ENCODE measurements at places on chromosomes 7 and 10.

DNA sequence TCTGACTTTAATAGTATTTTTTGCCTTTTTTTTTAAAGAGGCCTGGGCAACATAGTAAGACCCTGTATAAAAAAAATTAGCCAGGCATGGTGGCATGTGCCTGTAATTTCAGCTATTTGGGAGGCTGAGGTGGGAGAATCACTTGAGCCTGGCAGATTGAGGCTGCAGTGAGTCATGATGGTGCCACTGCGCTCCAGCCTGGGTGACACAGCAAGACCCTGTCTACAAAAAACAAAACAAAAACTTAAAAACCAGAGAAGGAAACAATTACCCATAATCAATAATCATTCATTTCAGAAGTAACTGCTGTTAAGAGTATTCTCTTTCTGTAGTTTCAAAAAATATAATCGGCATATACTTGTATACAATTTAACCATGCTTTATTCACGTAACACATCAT lies 28.0 kb downstream of the VPS26A start:
- DNase-seq: no peak

GRCh38 chr7:141351175-141351574 lies 200.0 kb upstream of the AGK start:
- DNase-seq: no peak

DNA sequence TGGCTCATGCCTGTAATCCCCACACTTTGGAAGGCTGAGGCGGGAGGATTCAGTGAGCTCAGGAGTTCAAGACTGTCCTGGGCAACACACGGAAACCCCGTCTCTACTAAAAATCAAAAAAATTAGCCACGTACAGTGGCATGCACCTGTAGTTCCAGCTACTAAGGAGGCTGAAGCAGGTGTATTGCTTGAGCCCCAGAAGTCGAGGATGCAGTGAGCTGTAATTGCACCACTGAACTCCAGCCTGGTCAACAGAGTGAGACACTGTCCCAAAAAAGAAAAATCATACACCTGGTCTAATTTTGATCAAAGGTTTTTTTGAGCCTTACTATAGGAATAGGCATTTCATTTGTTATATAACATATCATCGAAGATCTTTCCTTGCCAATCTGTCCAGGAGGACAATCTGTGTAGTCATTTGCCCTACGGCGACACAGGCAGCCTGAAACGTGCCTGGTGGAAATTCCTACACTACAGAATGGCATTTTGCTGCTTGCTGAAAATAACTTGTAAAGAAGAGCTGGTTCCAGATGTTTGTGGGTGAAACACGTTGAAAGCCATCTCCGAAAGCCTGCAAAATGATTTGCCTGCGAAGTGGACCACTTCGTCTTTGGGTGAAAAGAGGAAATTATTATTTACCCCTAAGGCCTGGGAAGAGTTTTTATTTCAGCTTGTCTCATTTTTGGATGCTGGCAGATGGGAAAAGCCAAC lies 31.3 kb upstream of the GDI2 start:
- DNase-seq: no peak

DNA sequence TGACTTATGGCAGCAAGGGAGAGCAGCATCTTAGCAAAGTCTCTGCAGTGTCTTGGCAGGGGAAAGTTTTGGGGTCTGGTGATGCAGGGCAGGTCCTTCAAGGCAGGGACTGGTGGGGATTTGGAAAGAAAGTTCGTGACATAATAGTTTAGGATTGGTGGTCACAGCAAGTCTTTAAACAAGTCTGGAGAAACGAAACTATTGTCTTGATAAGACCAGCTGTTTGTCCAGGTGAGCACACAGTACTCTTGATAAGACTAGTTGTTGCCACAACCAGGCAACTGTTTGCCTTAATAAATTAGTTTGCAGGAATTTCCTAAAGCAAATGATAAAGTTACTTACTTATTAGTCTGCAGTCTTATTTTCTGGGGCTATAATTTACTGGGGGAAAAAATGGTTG lies 136.1 kb downstream of the AKR1D1 start:
- no peak for DNase-seq

DNA sequence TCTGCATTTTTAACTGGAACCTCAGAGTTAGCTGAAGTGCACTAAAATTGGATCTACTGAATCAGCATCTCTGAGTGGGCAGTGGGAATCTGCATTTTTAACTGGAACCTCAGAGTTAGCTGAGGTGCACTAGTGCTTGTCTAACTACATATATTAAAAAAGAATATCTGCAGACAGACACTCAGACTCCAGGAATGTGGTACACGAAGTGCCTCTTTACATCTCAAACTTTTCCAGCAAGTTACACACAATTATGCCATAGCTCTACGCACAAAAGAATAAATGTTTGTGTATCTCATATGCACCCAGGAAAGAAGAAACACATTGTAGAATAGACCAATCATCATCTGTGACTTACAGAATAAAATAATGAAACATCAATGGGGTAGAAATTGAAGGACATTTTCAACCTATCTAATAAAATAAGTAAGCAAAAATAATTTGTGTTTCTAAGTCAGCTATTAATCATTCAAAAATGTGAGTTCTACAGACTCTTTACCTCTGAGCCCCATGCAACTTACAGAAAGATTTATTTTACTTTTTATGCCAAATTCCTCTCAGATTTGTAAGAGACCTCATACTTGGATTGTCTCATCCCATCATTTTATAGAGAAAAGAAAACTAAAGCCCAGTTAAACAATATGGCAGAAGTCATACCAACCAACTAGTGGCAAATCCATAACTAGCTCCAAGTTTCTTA lies 28.3 kb downstream of the PPP1R3A start:
- no peak for DNase-seq

DNA sequence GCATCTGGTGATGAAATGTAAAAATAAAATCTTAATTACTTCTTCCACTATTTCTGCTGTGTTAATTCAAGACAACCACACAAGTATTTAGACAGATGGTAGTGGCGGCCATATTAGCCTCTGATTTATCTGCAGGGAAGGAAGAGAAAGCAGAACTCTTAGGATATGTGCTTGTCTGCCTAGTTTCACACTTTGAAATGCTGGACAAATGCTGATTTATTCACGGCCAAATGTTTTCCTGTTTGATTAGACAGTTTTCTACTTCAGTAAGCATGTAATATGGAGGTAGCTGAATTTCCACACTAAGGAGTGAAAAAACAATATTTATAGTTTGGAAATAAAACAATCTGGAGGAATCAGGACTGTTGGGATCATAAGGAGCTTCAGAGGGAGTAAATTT lies 158.1 kb downstream of the AGMO start:
- DNase-seq: no peak

- DNase-seq: no peak
Observed at GRCh38 chr10:80612261-80612660, 74.6 kb downstream of the SH2D4B start.

GRCh38 chr7:39187130-39187529 lies 209.4 kb downstream of the POU6F2 start:
- DNase-seq: peak; percentile 15

DNA sequence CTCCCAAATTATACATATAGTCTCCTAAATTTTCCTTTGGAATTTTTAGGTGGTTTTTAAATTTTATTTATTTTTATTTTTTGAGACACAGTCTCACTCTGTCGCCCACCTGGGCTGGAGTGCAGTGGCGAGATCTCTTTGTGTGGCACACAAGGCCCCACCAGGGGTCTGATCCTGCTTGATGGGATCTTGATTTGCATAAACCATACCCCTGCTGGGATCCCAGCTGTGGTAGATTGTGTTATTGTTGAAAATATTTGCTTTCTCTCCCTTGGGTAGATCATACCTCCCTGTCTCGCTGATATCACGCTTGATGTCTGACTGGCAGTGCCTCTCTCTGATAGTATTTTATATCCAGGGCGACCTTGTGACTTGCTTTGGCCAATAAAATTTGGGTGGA lies 5.6 kb upstream of the MUC3A start:
- no peak for DNase-seq

DNA sequence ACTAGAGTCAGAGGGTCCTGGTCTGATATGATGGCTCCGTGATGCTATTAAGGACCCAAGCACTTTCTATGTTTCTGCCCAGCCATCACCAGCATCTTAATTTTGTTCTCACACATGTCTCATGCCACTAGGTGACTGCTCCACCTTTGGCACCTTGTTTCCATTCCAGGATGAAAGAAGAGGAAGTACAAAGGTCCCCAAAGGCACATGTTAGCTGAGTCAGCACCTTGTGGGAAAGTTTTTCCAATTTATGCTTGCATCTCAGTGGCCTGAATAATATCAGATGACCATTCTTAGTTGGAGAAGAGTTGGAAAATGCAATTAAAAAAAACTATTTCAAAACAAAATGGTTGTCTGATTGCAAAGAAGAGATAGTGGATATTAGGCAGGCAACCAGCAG lies 341.0 kb upstream of the NPSR1 start:
- DNase-seq: no peak

DNA sequence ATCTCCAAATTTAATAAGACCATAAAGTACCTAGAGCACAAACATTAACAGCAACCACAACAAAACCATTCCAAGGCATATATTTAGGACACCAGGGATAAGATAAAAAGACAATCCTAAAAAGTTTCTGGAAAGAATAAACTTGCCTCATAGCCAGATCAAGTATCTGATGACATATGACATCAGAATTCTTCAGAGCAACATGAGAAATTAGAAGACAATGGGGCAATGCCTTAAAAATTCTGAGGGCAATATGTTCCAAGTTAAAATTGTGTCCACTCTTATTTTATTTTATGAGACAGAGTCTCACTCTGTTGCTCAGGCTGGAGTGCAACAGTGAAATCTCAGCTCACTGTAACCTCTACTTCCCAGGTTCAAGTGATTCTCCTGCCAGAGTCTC lies 2.8 kb downstream of the EFCAB10 start:
- no peak for DNase-seq

- DNase-seq: no peak
Observed at GRCh38 chr10:12628153-12628552, 278.8 kb downstream of the CAMK1D start.

GRCh38 chr7:152336754-152337368 lies 98.9 kb downstream of the KMT2C start:
- peak; percentile 73 for DNase-seq

DNA sequence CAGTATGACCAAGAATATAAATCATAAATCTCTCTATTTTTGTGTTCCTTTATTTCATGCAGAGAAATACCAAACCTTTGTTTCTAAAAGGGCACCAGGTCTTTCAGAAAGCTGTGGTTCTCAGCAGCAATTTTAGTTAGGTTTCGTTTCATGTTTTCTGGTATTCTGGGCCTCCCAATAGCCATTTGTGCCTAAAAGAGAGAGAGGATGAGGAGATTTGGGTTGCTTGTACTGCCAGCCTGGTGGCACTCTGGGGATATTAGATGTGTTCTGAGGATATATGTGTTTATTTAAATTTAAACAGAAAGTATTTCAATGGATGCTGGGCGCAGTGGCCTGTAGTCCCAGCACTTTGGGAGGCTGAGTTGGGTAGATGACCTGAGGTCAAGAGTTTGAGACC lies 471.7 kb downstream of the AUTS2 start:
- no peak for DNase-seq

- peak; percentile 62 for DNase-seq
Observed at GRCh38 chr7:24685708-24686107, 71.6 kb downstream of the GSDME start.

DNA sequence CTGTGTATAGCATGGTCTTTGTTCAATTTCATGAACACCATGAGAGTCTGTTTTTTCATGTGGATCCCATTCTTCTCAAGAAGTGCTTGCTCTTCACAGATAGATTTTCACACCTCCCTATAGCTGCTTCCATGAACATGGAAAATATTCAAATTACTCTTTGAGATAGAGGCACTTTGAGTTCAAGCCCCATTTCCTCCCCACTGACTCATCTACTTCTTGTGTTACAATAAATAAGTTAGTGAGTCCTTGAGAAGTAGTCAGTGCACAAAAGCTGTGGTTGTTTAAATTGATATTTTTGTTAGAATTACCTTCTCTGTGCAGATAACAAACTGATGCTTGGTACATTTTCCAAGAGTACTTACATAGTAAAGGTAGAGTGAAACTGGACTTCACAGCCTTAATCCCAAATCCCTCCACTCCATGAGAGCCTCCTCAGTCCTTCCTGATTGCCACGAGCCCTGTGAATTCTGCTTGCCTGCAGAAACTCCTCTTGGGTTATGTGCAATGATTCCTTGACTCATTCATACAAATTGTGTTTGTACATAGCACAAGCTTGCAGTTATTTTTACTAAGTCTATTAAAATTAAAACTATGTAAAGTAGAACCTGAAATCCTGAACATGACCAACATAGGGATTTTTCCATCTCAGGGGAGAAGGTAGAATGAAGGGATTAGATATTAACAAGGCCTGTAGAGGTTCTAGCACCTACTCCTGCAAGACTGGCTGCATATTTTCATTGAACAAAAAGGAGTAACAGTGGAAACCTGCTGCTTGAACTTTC lies 496.2 kb downstream of the TNS3 start:
- no peak for DNase-seq

DNA sequence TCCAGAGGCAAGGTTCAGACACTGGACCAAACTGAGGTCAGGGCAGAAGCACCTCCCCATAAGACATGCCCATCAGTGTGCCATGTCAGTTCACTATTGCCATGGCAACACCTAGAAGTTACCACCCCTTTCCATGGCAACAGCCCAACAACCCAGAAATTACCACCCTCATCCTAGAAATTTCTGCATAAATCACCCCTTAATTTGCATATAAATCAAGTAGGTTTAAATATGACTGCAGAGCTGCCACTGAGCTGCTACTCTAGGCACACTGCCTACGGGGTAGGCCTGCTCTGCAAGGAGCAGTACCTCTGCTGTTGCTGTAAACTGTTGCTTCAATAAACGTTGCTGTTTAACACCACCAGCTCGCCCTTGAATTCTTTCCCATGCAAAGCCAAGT lies 12.7 kb downstream of the STEAP2 start:
- DNase-seq: peak; percentile 95

GRCh38 chr10:115849197-115849596 lies 423.8 kb downstream of the GFRA1 start:
- DNase-seq: no peak
